ENCODE measurements at places on chromosomes 7 and 10.

GRCh38 chr10:101629837-101630632 lies 41.9 kb downstream of the DPCD start:
- no peak for DNase-seq

GRCh38 chr7:27576360-27576944 lies 86.2 kb downstream of the HIBADH start:
- DNase-seq = peak; percentile 45

DNA sequence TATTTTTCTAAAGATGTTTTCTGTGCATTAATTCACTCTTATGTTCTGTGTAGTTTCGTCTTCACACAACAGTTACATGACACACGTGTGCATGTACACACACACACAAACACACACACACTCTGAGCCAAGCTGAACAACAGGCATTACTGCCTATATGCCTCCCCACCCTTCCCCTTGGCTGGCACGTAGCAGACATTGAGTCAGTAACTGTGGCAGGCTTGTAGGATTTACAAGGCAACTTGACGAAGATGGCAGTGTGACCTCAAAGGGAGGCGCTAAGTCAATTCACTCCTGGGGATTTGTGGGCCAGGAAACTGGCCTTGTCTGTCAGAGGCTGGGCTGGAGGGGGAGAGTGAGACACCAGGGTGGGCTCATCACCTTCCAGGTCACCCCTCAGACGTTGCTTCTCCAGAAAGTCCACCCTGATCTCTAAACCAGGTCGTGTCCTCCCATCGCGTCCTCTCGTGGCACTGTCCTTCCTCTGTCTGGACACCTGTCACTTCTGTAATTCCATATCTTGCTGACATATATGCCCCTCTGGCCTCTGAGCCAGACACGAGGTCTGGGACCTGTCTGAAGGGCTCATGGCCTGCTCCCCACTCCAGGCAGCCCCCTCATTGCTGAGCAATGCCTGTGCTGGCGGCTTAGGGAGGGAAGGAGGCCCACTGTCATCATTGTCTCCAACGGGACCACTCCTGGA lies 41.1 kb upstream of the INPP5A start:
- DNase-seq = no peak

DNA sequence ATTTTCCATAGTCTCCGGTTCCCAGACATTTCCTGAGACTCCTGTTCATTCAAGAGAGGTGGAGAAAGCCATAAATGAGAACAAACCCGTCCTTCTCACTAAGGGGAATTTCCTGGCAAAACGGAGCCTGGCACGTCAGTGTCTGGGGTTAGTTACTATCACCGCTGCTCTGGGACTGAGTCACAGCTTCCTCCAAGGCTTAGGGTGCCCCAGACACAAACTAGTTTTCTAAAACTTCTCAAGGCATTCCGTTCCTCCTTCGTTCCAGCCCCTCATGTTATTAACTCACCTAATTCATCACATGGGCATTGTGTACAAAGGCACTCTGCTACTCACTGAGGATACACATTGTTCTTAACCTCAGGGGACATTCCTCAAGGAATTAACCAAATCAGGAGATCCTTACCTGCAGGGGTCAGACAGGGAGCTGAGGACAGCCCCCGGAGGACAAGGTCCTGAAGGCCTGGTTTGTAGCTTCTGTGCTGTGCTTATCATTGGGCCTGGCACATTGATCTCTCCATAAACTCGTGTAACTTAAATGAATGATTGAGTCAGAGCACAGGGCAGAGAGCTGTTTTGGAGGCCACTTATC lies 103.0 kb upstream of the KLF6 start:
- DNase-seq = no peak

DNA sequence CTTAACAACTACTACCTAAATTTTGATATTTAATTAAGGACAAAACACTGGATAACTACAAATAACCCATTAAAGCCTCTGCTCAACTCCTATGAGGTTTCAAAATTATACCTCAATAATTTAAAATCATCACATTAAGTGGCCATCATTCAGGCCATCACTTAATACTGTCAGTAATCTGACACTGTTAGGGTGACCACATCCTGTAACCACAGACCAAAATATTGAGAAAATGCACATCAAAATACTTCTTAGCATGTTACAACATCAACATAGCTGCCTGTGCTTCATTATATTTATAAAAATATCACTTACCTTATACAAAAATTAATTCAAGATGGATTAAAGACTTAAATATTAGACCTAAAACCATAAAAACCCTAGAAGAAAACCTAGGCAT lies 23.3 kb downstream of the SEM1 start:
- no peak for DNase-seq

DNA sequence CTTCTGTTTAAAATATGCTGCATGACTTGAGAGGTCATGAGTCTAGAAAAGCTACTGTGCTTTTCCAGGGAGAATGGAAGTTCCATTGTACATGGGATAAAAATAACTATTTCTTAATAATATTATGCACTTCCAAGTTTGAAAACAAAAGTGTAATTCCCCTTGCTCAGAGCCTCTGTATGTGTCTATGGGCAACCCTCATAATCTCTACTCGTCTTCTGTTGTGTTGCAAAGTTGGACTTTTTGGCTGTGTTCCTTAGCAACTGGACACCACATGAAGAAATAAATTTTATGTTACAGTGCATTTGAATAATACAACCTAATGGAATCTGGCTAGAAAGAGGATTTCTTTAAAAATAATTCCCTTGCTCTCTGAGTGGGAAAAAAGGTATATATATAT lies 242.6 kb downstream of the TWIST1 start:
- DNase-seq = no peak

- no peak for DNase-seq
These were observed 204.7 kb upstream of the KLF14 start for GRCh38 chr7:130938661-130939060.

DNA sequence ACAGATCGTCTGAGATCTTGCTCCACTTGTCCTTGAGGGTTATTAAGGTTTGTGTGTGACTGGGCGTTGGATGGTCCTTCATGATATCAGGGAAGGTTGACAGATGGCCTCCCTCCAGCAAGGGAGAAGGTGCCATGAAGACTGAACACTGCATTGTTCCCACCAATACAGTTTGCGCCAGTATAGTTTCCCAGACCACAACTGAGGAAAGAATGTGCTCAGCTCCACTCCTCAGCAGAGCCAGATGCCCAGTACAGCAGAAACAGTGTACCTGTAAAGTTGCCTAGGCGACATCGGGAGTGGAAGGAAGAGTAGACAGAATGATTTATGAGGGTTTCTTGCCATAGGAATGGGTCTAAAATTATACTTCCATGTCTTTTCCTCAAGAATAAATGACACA lies 137.5 kb downstream of the ST7 start:
- no peak for DNase-seq

- DNase-seq = no peak
These were observed 19.6 kb downstream of the WIPF3 start for GRCh38 chr7:29825775-29826529.

DNA sequence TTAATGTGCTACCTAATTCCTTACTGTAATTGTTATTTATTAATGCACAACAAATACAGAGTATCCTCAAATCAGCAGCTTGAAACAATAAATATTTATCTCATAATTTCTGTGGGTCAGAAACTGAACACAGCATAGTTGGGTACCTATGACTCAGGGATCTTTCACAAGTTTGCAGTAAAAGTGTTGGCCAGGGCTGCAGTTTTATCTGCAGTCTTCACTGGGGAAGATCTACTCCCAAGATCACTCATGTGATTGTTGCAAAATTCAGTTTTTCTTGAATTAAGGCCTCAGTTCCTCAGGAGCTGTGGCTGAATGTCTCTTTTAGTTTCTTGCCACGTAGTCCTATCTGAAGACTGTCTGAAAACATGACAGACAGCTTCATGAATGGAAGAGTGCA lies 237.8 kb downstream of the ZWINT start:
- DNase-seq = no peak

- DNase-seq = peak; percentile 80
These were observed 3.8 kb upstream of the NRCAM start for GRCh38 chr7:108459922-108460551.

- DNase-seq = no peak
These were observed 12.6 kb downstream of the HOXA4 start for GRCh38 chr7:27117887-27118491.

DNA sequence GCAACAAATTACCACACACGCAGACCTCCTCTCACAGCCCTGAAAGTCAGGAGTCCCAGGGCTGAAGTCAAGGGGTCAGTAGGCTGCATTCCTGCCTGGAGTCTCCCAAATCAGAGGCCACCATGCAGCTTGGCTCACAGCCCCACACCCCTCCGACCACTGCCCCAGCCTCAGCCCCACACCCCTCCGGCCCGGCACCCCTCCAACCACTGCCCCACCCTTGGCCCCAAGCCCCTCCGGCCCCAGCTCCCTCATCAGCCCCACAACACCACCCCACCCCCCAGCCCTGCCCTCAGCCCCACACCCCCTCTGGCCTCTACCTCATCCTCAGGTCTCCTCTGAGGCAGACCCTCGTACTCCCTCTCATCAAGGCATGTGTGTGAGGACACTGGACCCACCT lies 85.7 kb downstream of the DIP2C start:
- DNase-seq = no peak

GRCh38 chr10:3500408-3500856 lies 284.6 kb downstream of the KLF6 start:
- peak; percentile 17 for DNase-seq

GRCh38 chr10:128016423-128017060 lies 109.6 kb downstream of the PTPRE start:
- DNase-seq = no peak

GRCh38 chr10:7218968-7219367 lies 191.9 kb downstream of the SFMBT2 start:
- peak; percentile 7 for DNase-seq

All from A673 (cell line).